ENCODE measurements at places on chromosomes 4 and X.

- DNase-seq = no peak
Observed at GRCh38 chrX:40700640-40701342, 34.6 kb downstream of the MED14 start.

- DNase-seq = no peak
Observed at GRCh38 chr4:80286451-80286850, 20.0 kb downstream of the FGF5 start.

- no peak for DNase-seq
Observed at GRCh38 chrX:11461201-11462001, 168.2 kb downstream of the AMELX start.

GRCh38 chrX:132146456-132146855 is 18.6 kb upstream of the FRMD7 start:
- DNase-seq = no peak
